ENCODE measurements at places on chromosomes 5 and 9. TPM values are rescaled to one million over a fixed set of nuclear protein-coding genes. Genes with fewer than 3 reads are reported as not detected.

DNA sequence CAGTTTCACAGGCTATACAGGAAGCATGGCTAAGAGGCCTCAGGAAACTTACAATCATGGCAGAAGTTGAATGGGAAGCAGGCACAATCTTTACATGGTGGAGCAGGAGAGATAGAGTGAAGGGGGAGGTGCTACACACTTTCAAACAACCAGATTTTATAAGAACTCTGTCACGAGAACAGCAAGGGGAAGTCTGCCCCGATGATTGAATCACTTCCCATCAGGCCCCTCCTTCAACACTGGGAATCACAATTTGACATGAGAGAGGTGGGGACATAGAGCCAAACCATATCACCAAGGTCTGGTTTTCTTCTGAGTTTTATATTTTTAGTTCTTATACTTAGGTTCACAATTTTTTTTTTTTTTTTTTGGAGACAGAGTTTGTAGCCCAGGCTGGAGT is 16.1 kb downstream of the ZCCHC9 start:
- ATAC-seq, result no peak

GRCh38 chr5:39822020-39822419 is 397.2 kb upstream of the DAB2 start:
- ATAC-seq, result no peak

- ATAC-seq, result no peak
Observed at GRCh38 chr9:8560560-8561525, 761.3 kb upstream of the DMAC1 start.

GRCh38 chr5:174065528-174066197 is 20.2 kb downstream of the NSG2 start:
- ATAC-seq, result no peak

DNA sequence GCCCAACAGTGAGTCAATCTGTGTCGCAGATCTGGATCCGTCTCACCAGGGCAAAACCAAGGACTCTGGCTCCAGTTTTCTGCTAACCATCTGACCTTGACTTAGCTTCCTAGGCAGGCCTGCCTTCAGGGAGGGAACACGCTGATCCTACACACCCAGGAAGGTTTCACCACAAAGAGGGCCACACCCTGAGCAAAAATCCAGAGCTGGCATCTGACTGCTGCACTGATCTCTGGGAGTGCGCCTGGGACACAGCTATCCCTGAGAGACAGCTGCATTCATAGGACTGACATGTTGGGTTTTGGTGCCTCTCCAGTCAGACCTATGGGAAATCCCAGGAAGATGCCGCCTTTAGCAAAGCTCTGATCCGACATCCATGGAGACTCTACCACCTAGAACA is 47.5 kb downstream of the CDK5RAP2 start:
- ATAC-seq, result no peak

DNA sequence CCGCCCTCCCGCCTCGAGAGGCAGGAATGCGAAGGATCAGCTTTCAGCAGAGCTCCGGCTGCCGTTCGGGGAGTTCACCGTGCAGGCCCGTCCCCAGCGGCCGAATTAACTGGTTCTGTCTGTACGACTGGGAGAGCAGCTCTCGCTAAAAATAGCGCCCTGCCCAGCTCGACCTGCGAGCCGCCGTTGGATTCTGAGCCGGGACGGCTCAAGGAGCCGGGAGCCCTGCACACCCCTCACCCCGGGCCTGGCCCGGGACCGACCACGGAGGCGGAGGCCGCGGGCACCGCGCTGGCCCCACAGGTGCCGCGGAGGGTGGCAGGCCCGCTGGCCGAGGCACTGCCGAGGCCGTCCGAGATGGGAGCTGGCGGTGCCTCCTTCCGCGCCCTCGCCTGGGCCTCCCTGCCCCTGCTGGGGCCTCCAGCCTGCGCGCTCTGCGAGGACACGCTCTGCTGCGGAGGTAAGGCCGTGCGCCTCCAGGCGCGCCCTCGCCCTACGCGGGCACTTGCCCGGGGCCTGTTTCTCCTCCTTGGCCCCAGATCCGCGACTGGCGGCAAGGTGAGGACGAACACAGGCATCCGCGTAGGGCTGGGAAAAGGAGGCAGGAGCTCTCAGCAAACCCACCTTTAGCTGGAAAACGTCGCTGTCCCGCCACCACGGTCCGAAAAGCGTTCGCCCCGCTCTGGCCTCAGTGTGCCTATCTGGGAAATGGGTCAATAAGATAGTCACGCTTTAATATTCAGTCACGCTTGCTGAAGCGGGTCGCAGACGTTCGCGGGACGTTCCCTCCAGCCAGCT is 53.1 kb upstream of the DAB2IP start:
- ATAC-seq, result no peak

GRCh38 chr5:32233220-32233695 is 59.1 kb upstream of the GOLPH3 start:
- no peak for ATAC-seq

GRCh38 chr5:175243441-175243840 is 200.5 kb downstream of the DRD1 start:
- no peak for ATAC-seq

- ATAC-seq, result no peak
Observed at GRCh38 chr9:36738318-36738976, 165.8 kb downstream of the MELK start.

GRCh38 chr5:168813184-168813968 is 234.2 kb upstream of the PANK3 start:
- ATAC-seq, result no peak

DNA sequence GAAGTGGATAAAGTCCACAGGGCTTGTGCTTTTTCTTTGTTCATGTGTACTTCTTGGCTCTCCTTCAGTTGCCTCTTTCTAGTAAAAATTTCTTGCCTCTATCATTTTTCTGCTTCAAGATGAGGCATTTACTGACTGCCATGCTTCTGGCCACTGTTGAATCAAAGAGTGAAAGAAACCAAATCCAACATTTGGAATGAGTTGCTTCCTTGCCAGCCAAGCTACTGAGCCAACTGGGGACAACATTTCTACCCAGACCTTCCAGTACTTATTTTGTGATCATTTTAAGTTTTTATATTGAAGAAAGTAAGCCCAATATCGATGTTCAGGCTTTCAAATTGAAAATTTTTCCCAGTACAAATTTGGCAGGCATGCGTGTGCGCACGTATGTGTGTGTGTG is 73.2 kb downstream of the SNCAIP start:
- no peak for ATAC-seq

- ATAC-seq, result peak; percentile 80
Observed at GRCh38 chr5:139446956-139447779, 7.8 kb upstream of the DNAJC18 start.

DNA sequence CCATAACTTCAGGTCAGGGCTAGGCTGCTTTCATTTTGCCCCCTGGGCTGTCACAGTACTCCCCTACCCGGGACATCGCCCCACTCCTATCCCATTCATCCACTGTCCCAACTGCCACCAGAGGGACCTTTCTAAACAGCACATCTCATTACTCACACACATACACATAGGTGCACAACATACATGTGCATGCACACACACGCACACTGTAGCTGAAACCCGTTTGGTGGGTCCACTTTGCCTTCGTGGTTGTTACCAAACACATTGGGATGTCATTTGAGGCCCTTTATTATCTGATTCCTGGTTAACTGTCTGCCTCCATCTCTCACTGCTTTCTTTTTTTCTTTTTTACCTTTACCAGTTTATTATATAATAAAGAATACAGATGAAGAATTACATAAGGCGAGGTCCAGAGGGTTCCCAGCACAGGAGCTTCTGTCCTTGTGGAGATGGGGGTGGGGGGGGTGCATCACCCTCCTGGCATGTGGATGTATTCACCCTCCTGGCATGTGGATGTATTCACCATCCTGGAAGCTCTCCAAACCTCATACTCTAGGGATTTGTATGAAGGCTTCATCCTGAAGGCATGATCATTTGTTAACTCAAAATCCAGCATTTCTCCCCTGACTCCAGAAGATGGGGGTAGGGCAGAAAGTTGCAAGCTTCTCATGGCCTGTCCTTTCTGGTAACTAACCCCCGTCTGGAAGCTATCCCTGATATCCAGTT is 186.0 kb downstream of the GOLPH3 start:
- ATAC-seq, result no peak

DNA sequence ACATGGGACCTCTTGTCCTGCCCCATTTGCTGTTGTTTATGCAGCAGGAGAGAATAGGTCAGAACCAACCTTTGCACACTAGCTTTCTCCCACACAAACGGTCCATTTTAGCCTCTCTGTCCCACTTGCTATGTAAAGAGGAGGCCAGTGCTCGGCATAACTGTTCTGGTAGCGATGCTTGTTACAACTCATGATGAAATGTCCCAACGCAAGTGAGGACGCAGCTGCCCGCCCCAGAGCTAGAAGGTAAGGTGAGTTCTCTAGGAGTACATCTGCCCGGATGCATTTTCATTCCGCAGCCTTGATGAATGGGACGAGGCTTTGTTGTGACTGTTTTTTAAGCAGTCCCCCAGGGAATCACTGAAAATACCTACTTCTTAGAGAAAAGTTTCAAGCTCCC is 14.1 kb downstream of the S1PR3 start:
- no peak for ATAC-seq

- ATAC-seq, result no peak
Observed at GRCh38 chr5:132203916-132204315, 23.7 kb downstream of the P4HA2 start.

Gene PCA3
- not detected for total RNA-seq

Gene IL33
- not detected for total RNA-seq

Gene GDNF
- total RNA-seq, result not detected

Gene SGCD
- not detected for total RNA-seq

Gene TRIM41
- total RNA-seq, result 27.1 TPM

Gene SLC23A1
- 0.95 TPM for total RNA-seq

Gene FBLL1
- total RNA-seq, result 1.1 TPM

Gene ACSL6
- total RNA-seq, result 6.7 TPM

Gene C9orf57
- total RNA-seq, result not detected

Measured in activated T-helper 17 cell treated with anti-CD3 and anti-CD28 coated beads, Interleukin-2, amount 50 U/mL, for 72 hours (primary cell).